ENCODE measurements at places on chromosomes 5 and 9.

DNA sequence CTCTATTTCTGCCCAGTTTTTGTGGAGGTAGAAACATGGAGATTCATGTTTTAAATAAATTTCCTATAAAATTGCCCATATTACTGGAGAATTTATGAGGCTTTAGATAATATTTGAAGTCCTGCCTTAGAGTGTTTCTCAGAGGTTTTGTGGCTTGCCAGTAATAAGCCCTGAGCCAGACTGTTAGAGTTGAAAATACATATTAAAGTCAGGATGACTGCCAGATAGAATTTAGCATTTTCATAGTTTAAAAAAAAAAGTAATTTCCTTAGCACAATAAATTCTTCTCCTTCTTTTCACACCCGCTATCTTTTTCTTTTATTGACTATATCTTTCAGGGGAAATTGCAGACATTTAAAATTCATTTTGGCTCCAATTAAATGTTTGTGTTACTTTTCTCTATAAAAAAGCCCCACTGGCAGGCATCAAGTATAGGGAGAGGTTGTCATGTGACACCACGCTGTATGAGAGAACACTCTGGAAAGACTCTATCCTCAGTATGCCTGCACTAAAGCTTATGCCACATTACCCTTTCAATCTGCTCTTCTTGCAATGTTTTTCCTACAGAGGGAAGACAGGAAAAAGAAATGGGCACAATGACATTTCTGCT lies 135.2 kb downstream of the MPDZ start:
- no peak for DNase-seq

DNA sequence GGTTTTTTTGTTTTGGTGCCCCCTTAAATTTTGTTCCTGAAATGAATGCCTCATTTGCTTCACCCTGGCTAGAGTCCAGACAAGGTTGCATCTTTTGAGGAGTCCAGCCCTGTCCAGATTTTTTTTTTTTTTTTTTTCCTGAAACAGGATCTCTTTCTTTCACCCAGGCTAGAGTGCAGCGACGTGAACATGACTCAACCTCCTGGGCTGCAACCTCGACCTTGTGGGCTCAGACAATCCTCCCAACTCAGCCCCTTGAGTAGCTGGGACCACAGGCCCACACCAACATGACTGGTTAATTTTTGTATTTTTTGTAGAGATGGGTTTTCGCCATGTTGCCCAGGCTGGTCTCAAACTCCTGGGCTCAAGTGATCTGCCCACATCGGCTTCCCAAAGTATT lies 469.0 kb upstream of the BRINP1 start:
- no peak for DNase-seq

- no peak for DNase-seq
These were observed 14.7 kb downstream of the NDUFS4 start for GRCh38 chr5:53575101-53575500.

DNA sequence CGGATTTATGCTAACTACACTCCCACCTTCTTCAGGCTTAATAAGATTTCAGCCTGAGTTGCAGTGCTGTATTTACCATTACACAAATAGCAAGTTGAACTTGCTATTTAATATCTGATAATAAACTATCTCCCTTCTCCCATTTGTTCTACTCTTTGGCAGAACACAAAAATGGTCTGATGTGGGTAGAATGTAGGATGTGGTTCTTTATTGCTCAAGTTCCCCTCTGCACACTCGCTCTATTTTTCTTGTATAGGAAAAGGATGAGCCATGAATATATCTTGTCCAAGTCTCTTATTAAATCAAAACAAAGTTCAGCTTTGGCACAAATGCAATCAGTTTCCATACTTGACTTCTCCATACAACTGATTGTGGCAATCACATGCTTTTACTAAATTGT lies 37.2 kb upstream of the KIF2A start:
- DNase-seq: no peak

- DNase-seq: no peak
These were observed 71.6 kb upstream of the FRRS1L start for GRCh38 chr9:109238655-109239054.

DNA sequence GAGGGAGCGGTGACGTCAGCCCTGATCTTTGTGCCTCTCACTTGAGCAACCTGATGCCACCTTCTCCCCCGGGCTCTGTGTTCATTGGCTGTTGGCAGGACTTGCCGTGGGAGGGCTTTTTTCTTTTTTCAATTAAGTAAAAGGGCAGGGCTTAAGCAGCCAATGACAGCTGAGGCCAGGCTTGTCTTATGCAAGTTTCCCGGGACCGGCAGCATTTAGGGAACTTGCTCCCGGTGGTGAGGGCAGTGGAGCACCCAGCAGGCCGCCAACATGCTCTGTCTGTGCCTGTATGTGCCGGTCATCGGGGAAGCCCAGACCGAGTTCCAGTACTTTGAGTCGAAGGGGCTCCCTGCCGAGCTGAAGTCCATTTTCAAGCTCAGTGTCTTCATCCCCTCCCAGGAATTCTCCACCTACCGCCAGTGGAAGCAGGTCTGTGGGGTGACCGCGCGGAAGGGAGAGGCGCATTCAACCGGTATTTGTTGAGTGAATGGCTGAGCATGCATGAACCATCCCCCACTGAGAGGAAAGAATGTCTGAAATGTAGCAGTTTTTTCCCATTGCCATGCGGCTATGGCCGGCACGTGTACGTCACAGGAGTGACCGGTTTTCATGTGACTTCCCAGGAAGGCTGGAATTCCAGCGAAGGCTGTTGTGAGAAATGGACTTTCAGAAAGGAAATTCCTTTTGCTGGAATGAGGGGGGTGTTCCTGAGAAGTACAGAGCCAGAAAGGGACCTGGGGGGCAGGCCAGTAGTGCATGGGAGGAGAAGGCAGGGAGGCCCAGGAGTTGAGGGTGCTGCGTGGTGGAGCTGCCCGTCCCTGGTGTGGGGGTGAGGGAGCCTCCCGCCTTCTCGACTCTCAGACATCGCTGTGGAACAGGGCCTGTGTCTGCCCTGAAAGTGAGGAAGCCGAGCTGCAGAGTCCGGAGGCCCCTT lies 29.0 kb downstream of the PTGES2 start:
- no peak for DNase-seq

- DNase-seq: no peak
These were observed at the start of gene NEURL1B for GRCh38 chr5:172640822-172641358. NEURL1B (plus strand) TSS chr5:172641263; CDS start chr5:172641407, 144 bp downstream.

DNA sequence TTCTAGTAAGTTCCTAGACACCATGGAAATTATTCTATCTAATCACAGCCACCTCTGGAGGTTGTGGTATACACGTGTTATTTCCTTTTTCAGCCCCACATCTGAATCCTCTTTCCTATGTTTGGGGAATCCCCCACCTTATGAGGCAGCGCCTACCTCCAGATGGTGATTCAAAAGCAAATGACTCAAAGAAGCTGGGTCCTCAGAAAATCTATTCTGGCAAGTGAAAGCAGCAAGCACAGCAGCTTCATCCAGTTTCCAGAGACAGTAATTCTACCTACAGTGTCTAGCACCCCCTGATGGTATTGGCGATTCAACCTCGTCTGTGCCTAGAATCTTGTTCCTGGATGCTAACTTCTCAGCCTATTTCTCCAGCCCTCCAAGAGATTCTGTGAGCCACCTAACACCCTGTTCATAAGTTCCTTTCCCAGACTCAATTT lies 43.0 kb downstream of the STRBP start:
- DNase-seq: peak; percentile 32

DNA sequence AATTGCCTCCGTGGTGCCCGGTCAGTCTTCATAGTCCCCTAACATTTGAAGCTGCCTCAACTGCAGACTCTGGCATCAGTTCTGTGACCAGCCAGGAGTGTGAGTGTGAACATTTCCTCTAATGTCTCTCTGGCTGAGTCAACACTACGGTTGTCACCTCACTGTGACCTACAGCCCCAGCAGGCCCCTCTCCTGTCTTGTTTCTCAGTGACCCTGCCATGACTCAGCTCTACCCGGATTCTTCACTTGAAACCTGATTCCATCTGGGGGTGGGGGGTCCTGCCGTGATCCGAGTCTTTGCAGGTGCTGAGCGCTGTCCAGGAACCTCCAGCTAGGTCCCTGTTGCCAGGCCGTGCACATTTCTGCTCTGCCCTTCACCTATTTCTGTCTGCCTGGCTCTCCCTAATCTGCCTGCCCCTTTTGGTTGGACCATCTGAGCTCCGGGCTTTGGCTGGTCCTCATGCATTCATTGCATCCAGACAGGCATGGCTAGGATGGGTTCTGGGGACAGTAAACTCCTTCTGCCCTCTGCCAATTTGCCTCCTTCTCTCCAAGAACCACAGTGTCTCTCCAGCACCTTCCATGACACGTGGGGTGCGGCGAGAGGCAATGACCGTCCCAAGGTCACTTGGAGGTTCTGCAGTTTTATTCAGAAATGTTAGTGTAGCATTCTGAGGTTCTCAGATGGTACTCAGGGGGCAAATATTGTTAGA lies 24.2 kb downstream of the STC2 start:
- no peak for DNase-seq

- no peak for DNase-seq
These were observed 169.2 kb downstream of the NR3C1 start for GRCh38 chr5:143234162-143234842.

- DNase-seq: no peak
These were observed 107.3 kb upstream of the PTGER4 start for GRCh38 chr5:40572391-40572790.

- no peak for DNase-seq
These were observed 119.7 kb downstream of the INSYN2B start for GRCh38 chr5:169860585-169860984.

- no peak for DNase-seq
These were observed 149.8 kb upstream of the PPP1R26 start for GRCh38 chr9:135329571-135330306.

DNA sequence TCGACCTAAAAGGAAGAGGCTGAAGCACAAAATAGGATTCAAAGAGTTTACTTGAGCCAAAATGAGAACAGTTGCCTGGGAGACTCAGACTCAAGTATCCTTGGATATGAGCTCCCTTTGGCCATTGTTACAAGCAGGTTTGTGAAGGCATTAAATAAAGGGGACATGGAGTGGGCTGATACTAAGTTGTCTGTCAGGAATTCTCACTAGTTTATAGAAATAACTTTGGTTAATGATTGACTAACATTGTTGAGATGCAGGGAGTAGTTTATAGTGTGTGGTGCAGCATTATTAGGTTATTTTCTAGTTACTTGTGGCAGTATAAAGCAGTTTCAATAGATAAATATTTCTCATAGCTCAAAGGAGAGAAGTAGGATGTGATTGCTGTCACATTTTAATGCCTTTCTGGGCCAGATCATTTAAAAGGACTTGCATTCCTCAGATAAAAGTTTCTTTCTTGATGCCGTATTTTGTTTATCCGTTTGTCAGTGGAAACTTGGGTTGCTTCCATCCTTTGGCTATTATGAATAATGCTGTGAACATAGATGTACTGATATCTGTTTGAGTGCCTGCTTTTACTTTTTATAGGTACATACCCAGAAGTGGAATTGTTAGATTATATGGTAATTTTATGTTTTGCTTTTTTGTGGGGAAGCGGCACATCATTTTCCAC lies 9.1 kb downstream of the AP3S1 start:
- no peak for DNase-seq

DNA sequence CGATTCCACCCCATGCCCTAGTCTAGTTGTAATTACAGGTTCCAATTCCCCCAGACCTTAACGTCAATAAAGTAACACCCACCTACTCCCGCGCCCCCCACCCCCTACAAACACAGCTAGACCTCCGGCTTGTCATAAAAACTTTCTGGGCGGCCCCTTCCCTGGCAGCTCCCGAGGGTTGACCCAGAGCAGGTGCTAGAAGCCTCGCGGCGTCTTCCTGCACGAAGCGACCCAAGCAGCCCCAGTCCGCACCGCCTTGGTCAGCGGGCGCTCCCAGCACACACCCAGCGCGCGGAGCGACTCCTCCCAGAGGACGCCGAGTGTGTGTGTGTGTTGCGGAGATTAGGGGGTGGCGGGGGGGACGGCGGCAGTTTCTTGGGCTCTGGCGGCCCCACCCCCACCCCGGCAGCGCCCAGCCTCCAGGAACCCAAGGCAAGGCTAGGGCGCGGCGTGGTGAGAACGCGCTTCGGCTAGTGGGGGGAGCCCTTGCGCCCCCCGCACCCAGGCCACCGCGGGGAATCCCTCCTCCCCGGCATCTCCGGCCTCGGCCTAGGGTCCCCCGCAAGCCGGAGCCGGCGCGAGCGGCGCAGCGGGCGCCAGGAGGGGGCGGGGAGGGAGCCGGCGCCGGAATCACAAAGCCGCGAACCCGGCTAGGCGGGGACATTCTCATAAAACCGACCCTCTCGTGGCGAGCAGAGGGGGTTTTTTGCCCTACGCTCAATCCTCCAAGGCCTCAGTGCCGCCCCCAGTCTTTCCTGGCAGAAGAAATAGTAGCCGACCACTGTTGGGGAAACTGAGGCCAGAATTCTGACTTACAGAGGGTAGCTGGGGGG lies 2.2 kb downstream of the PCDH1 start:
- no peak for DNase-seq
